ENCODE measurements at places on chromosomes 1 and 21.
A peak's percentile ranks its signal among the peaks of the same experiment; 100 is the strongest.

DNA sequence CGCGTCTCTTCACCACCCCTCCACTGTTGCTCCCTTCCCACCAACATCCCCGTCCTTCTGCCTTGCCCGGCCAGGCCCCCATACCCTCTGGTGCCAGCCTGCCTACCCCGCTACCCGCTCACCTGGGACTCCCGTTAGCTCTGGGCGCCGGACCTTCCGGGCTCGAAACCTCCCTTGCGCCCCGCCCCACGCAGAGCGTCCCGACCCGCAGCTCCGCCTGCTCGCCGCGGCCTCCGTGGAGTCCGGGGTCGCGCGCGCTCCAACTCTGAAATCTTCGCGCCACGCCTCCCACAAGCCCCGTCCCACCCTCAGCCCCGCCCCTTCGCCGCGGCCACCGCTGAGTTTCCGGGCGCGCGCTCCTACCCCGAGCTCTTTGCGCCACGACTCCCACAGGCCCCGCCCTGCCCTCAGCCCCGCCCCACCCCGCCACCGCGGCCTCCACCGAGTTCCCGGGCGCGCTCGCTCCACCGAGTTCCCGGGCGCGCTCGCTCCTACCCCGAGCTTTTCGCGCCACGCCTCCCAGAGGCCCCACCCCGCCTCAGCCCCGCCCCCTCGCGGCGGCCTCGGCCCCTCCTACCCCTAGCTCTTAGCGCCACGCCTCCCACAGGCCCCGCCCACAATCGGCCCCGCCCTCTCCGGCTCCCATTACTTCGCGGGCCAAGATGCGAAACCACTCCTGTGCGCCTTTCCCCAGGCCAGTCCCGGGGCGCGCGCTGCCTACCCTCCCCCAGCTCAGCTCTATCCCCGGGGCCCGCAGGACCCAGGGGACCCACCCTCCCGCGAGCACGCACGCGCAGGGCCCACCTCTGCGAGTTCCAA, at the start of gene IFT25:
Gene IFT25 (minus strand): TSS at position 267 of the 819 bp plus-strand sequence. CDS start 5,617 bp downstream, outside the sequence.
- peak; percentile 92 for DNase-seq

- DNase-seq, result no peak
Measured at GRCh38 chr1:54127594-54128300, 25.1 kb downstream of the CDCP2 start.

DNA sequence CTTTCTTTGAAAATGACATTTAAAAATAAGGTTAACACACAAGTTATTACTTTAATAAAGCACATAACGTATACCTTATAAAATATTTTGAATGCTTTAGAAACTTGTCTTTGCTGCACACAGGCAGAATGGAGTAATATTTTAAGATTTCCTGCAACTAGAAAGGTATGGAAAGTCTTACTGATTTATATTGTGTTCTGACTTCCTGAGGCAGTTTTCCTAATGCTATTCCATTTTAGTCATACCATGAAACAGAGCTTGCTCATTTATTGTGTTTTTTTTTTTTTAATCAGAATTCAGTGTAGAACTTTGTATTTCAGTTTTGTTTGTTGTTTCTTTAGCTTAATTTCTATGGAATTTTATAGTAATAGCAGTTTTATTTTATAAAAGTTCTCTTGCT, 60.9 kb upstream of the S1PR1 start:
- DNase-seq, result no peak

GRCh38 chr1:235972311-235972689, 92.6 kb downstream of the NID1 start:
- no peak for DNase-seq

GRCh38 chr1:99749504-99750347, 16.7 kb downstream of the FRRS1 start:
- DNase-seq, result no peak

DNA sequence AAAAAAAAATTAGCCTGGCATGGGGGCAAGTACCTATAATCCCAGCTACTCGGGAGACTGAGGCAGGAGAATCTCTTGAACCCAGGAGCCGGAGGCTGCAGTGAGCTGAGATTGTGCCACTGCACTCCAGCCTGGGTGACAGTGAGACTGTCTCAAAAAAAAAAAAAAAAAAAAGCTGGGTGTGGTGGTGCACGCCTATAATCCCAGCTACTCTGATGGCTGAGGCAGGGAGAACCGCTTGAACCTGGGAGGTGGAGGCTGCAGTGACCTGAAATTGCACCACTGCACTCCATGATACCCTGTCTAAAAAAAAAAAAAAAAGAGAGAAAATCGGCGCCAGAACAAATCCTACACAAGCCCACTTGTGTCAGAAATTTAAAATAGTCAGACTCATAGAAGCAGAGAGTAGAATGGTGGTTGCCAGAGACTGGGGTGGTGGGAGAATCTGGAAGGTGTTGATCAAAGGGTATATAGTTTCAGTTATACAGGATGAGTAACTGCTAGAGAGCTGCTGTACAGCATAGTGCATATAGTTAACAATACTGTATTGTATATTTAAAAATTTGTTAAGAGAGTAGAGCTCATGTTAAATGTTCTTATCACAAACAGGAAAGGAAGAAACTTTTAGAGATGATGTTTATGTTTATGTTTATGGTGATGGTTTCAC, 9.6 kb downstream of the DIP2A start:
- no peak for DNase-seq

DNA sequence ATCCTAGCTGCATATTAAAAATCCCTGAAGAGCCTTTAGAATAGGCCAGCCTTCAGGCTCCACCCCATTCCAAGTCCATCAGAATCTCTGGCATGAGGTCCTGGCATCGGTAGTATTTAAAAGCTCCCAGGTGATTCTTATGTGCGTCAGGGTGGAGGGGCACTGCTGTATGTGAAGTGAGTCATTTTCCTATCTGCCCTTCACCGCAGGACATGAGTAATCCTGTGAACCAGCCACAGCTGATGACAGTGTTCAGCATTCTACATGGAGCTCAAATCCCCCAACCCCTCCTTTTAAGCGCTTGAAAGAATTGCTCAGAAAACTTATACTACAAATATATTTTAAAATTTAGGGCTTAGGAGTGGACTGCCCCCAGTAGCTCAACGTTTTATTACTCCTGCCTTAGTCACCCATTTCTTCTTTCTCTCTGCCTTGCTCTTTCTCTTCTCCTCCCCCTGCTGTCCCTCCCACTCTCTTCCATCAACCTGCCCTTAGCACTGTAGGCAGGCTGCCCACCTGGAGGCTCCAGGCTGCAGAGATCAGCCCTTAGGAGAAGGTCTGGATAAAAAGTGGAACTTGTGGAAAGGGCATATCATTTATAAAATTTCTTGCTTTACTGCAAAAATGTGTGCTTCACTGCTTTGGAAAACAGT, 73.8 kb upstream of the ZNF281 start:
- no peak for DNase-seq

- no peak for DNase-seq
Measured at GRCh38 chr1:153661111-153661708, 2.7 kb downstream of the SNAPIN start.

GRCh38 chr1:26785611-26786436, 1.9 kb upstream of the PIGV start:
- DNase-seq, result peak; percentile 51

- DNase-seq, result no peak
Measured at GRCh38 chr1:201230676-201231075, 40.1 kb downstream of the IGFN1 start.

DNA sequence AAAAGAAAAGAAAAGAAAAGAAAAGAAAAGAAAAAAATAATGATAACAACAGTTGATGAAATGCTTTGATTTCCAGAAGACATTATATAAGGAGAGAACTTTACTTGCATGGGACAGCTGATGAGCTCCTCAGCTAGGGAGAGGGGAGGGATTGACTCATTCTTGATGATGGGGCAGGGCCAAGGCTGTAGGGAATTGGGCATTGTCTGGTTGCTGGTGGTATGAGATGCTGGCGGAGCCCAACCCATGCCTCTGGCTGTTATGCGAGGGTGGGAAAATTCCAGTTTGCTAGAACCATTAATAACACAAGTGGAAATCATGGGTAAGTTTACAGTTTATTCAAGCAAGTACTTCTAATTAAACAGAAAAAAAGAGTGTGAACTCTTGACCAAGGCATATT, 36.0 kb upstream of the KIF26B start:
- DNase-seq, result no peak

GRCh38 chr1:167654975-167655575, 25.0 kb downstream of the RCSD1 start:
- DNase-seq, result no peak

- DNase-seq, result no peak
Measured at GRCh38 chr1:159678939-159679338, 35.5 kb downstream of the CRP start.
